ENCODE measurements at places on chromosomes 3 and 15.

GRCh38 chr15:77921664-77922063 lies 155.8 kb downstream of the TBC1D2B start:
- no peak for DNase-seq

DNA sequence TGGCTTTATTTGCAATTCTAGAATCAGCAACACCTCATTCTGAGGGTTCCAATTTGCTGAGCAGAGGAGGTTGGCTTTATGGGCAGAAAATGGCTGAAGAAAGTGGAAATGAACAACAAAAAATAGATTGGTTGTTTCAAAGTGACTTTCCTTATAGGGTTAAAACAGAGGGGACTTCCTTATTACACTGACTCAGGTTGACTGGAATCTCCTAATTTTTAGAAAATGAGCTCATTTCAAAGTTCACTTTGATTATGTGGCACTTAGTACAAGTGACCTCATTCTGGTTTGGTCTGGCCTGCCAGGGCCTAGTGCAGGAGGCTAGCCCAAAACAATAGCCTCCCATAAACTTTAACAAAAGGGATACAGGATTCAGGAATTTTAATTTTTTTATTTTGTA lies 41.4 kb downstream of the NFKBIZ start:
- DNase-seq: no peak

- DNase-seq: peak; percentile 51
Observed at GRCh38 chr3:149377408-149378364, at the start of gene TM4SF1. TM4SF1 (minus strand) TSS chr3:149377649; CDS start chr3:149377547, 102 bp downstream.

GRCh38 chr3:177234121-177234520 lies 36.8 kb upstream of the TBL1XR1 start:
- no peak for DNase-seq

DNA sequence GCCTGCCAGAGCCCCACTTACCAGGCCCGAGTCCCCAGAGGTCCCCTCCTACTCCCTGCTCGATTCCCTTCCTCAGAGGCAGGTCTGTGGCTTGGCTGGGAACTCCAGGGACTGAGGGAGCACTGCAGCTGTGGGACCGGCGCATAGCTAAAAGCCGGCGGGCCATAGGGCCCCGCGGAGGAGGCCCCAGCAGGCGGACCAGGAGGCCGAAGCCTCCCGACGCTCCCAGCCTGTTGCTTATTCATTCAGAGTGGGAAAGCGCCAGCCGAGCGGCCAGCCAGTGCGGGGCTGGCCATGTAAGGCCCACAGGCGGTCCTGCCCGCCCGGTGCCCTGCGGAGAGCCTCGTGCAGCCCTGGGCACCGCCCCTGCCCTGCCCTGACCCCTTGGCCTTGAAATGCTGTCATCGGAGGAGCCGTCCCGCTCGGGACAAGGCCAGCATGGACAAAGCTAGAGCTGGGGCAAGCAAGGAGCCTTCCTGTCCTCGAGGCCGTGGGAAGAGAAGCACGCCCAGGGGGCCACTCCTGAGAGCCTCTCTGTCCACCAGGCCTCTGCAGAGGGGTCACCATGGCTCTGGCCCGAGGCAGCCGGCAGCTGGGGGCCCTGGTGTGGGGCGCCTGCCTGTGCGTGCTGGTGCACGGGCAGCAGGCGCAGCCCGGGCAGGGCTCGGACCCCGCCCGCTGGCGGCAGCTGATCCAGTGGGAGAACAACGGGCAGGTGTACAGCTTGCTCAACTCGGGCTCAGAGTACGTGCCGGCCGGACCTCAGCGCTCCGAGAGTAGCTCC lies at the start of gene LOXL1:
TSS of gene LOXL1 (plus strand) at position 244 of the 784 bp plus-strand sequence. CDS start at position 566, 322 bp downstream.
- DNase-seq: peak; percentile 78

- DNase-seq: no peak
Observed at GRCh38 chr15:42100021-42100800, 5.8 kb upstream of the PLA2G4D start.

GRCh38 chr15:35062738-35063099 lies 22.4 kb downstream of the NANOGP8 start:
- no peak for DNase-seq

- DNase-seq: no peak
Observed at GRCh38 chr15:101675015-101675414, 22.8 kb upstream of the TM2D3 start.

- no peak for DNase-seq
Observed at GRCh38 chr3:183548262-183548769, 7.2 kb downstream of the KLHL6 start.

GRCh38 chr3:42507252-42507651 lies 4.8 kb downstream of the VIPR1 start:
- DNase-seq: no peak

- no peak for DNase-seq
Observed at GRCh38 chr3:4494895-4495264, 1.7 kb downstream of the ITPR1 start.

DNA sequence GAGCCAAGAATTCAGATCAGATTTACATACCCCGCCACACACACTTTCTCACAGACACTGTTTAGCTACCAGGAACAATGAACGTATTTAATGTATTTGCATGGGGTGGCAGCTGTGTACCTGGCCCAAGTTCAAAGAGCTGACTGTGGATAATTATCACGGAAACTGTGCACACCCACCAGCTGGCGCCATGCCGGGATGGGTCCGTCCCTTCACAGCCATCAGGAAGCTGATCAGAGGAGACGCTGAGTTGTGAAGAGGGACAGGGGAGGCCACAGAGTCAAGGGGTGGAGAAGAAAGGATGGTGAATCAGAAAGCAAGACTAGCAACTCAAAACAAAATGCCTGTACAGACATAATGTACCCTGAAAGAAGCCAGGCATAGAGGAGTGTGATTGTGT lies 13.1 kb upstream of the PLA2G4D start:
- DNase-seq: no peak

- DNase-seq: no peak
Observed at GRCh38 chr3:24352893-24353553, 141.6 kb downstream of the THRB start.

DNA sequence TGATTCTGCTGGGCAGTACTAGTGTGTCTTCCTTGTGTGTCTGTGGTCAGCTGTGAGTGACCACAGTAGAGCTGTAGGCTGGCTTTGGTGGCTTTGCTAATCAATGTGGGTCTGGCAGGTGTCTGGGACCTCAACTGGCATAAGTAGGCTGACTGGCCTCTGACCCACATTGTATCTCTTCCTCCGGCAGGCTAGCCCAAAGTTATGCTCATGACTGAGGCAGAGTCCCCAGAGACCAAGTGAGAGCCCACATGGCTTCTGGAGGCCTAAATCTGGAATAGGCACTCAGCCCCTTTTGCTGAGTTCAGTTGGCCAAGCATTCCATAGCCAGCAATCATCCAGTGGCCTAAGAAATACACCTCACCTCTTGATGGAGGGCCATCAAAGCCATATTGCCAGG lies 289.1 kb upstream of the SUCLG2 start:
- no peak for DNase-seq

GRCh38 chr3:120244834-120245225 lies 40.2 kb downstream of the GPR156 start:
- no peak for DNase-seq

GRCh38 chr3:70112751-70113150 lies 113.2 kb downstream of the SAMMSON start:
- peak; percentile 20 for DNase-seq

- DNase-seq: no peak
Observed at GRCh38 chr3:123788710-123789109, 95.4 kb downstream of the MYLK start.

- no peak for DNase-seq
Observed at GRCh38 chr3:153903430-153903829, 217.8 kb upstream of the ARHGEF26 start.
